ENCODE measurements at places on chromosomes 11 and 22.

GRCh38 chr22:49046546-49047361, 780.9 kb downstream of the BRD1 start:
- DNase-seq = no peak

DNA sequence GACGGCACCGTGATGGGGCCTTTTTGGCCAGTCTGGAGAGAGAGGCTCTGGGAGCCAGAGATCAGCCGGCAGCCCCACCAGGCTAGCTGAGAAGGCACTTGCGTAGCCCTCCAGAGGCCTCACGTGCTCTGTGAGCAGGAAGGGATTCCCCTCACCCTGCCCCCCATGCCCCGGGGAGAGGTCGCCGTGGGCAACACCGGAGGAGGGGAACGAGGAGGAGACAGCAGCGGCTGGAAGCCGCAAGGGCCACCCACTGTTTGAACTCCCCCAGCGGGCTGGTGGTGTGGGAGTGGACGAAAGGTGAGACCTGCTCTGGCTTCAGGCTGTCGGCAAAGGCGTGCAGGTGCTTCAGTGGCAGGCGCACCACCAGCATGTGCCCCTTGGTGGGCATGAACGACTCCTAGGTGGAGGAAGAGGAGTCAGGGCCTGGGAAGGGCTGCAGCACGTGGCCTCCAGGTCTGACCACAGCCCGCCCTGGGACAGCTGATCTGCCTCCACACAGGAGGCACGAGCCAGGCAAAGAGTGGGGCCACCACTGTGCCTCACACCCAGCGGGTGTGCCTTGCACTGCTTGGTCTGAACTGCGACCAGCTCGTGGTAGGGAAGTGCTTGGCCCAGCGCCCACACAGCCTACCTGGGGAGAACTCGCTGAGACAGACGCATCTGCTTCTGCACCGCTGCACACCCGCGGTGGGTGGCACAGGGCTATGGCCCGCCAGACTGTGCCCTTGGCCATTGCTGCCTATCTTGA, 99.9 kb downstream of the MED15 start:
- no peak for DNase-seq

DNA sequence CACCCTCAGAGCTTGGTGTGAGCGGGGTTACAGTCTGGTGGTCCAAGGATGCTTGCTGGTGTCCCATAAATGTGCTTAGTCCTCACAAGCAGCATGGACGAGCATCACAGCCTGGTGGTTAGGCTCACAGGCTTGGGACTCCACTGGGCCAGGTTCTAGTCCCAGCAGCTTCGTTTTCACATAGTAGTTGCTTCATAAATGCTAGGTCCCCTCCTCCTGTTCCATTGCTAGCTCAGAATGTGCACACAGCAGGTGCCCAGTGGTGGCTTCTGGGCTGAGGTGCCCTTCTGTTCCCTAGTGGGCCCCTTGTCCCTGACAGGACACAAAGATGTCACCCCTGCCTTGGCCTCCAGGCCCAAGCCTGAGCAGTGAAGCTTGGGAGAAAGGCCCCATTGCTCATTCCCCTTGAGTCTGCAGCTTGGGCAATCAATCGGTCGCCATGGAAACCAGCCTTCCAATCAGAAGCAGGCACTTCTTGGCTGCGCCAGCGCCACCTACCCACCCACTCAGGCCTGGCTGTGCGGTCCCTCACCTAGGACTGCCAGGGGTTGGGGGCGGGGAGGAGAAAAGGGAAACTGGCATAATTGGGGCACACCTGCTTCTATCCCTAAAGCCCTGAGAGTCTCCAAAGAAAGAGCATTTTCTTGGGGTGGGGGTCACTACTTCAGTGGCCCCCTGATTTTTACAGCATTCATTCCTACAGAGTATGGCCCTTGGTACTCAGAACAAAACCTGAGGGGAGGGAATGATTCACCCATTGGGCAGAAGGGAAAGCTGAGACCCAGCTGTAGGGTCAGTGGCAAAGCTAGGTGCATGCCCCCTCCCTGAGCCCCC, 48.1 kb downstream of the CYTH4 start:
- DNase-seq = peak; percentile 93

GRCh38 chr11:22795914-22796313, 33.7 kb downstream of the SVIP start:
- peak; percentile 28 for DNase-seq

DNA sequence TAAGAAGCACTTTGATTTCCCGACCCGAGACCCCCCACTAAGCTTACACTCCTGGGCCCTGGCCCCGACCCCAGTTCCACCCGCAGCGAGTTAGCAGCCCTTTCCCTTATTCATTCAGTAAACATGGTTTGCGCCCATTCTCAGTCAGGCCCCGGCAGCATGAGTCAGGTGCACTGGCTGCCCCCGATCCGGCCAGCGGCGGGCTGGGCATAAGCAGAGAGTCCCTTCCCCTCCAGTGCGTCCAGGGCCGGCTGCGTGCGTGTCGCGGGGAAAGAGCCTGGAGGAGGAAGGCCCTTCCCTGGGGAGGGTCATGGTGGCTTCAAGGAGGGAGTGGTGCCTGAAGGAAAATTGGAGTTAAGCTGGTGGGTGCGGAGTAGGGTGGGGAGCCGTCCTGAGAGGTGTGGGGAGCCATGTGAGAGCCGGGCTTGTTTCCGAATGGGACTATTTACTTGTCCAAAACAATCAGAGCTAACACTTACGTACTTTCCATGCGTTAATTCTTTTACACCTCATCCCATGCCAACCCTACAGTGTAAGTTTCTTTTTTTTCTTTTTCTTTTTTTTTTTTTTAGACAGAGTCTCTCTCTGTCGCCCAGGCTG, 657 bp downstream of the IGHMBP2 start:
- DNase-seq = peak; percentile 15

DNA sequence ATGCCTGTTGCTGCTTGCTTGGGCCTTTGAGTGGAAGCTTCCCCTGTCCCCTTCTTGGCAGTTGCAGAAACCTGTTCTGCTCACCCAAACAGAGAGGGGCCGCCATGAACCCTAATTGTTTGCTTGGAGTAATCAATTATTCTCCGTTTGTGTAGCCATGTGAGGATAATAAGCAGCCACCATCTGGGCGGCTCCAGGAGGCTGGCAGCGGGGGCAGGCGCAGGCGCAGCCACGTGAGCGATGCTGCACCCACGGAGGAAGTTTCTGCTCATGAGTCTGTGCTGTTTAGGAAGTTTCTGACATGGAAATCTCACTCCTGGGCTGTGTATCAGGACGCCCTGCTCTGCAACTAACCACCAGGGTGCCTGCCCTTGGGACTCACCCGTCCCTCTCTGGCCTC, 90.1 kb downstream of the MPPED1 start:
- DNase-seq = no peak

GRCh38 chr22:35465109-35465701, 65.3 kb downstream of the MCM5 start:
- DNase-seq = no peak

GRCh38 chr11:102306817-102307726, 10.2 kb upstream of the BIRC3 start:
- no peak for DNase-seq

DNA sequence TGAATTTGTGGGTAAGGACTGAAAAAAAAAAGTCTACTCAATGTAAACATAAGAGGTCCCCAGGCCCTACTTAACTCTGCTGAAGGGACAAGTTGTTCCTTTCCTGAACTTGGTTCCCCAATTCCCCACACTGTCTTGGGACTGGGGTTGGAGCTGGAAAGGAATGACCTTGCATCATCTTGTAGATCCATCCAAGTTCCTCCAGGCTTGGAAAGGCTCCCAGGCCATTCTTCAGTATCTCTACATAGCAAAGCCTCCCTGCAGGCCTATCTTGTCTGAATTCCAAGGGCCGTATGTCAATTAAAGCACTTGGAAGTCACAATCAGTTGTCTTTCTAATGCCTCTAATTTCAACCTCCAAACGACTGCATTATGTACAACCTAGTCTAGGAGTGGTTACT, 361.2 kb downstream of the TMEM135 start:
- DNase-seq = no peak

DNA sequence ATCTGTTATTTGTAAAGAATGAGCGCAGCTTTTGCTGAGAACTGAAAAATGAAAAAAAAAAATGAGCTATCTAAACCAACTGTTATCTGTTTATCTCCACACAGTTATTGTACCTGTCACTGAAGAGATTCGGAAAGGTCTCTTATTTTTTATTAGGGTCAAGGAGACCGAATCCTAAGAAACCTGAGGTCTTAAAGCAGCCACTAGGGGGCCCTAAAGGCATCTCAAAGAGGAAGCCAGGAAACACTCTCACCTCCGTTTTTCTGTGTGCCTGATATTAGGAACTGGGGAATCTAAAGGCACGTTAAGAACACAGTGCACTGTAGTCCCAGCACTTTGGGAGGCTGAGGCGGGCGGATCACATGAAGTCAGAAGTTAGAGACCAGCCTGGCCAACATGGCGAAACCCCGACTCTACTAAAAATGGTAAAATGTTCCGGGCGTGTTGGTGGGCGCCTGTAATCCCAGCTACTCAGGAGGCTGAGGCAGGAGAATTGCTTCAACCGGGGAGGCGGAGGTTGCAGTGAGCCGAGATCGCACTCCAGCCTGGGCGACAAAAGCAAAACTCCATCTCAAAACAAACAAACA, 3.5 kb upstream of the LARGE1 start:
- peak; percentile 85 for DNase-seq

DNA sequence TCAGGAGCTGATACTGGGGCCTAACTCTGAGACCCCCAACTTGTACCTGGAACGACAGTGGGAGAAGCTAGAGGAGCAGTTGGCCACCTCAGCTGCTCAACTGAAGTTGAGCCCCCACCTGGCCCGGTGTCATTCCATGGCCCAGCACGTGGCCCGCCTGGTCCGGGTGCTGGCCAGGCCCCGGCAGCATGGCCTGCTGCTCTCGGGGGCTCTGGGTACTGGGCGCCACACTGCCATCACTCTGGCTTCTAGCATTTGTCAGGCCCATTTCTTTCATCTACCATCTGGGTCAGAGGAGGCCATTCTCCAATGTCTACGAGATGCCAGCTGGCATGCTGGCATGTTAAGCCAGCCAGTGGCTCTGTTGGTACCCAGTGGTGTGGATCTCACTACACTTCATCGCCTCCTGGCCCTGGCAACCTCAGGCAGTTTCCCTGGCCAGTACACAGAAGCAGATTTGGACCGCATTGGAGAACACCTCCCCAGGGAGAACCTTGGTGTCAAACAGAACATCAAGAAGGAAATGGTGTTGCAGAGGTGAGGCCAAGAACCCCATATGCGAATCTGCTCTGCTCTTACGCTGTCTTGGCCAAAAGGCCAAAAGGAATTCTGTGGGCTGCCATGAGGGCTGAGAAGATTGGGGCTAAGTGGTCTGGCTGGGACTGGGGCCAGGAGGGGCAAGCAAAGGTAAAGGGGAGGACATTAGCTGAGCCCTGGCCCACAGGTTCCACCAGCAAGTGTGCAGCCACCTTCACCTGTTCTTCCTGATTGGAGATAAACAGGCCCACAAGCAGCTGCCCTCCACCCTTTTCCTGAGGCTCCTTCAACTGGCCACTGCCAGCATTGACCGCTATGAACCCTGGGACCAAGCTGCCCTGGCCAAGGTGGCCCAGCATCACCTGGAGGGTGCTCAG, 45.4 kb downstream of the RRP8 start:
- DNase-seq = no peak

- peak; percentile 29 for DNase-seq
Observed at GRCh38 chr22:38657045-38657909, 839 bp downstream of the CBY1 start.

DNA sequence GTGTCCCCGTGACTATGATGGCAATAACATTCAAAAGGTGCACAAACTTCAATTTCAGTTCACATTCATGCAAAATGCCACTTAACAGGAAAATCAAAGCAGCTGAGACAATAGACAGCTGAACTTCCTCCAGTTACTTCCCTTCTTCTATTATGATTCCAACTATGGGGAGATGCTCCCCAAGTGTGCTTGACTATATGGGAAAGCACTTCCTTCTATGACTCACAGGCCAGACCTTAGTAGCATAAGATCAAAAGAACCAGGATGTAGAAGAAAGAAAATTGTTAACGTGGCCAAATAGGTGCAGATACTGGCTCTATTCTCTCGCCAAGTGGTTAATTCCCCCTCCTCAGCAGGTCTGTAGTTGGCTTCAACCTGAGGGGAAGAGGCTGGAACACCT, 7.8 kb upstream of the FAT3 start:
- DNase-seq = no peak
